LoVo (cell line): ENCODE measurements at places on chromosomes 5 and 9.

- no peak for DNase-seq
Observed at GRCh38 chr9:119218293-119218692, 150.9 kb downstream of the BRINP1 start.

DNA sequence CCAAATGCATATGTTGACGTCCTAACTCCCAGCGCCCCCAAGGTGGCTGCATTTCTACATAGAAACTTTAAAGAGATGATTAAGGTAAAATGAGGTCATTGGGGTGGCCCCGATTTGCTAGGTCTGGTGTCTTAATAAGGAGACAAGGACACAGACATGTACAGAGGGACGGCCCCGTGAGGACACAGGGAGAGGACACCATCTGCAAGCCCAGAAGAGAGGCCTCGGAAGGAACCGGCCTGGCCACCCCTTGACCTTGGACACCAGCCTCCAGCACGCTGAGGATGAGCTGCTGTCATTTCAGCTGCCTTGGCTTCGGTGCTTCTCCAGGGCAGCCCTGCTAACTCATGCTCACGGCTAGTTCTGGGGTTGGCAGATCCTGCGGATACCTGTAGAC, 73.2 kb downstream of the MRPL36 start:
- DNase-seq = no peak

DNA sequence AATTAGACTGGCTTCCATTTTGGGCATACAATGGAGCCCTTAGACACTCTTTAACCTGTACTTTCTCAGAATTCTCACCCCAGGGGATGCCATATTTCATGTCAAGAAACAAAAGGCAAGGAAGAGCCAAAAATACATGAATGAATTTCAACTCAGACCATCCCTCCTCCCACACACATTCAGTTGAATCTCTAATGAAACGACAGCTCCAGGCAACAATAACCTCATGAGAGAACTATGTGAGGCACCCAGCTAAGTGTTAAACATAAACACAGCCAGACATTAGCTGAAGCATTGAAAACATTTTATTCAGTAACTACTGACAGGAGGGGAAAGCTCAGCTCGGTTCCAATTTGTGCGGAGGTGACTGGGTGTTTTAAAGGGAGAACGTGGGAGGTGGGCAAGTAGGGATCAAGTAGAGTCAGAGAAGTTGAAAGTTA, 1359.1 kb upstream of the CDH9 start:
- DNase-seq = no peak

DNA sequence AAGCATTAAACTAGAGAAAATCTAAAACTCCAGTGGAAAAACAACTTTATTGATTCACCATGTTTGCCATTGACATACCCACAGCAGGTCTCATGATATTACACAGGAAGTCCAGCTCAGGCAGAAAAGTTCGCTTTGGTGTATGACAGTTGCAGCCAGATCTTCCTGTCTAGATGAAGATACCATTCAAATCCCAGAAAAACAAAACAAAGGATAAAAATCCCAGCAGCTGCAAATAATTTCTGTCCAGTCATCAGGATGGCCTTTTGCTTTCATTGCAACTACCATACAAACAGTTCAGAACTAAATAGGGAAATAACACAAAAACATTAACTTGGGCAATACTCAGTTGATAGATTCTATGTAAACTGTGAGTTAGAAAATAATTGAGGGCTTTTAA, 136.0 kb upstream of the NREP start:
- no peak for DNase-seq

DNA sequence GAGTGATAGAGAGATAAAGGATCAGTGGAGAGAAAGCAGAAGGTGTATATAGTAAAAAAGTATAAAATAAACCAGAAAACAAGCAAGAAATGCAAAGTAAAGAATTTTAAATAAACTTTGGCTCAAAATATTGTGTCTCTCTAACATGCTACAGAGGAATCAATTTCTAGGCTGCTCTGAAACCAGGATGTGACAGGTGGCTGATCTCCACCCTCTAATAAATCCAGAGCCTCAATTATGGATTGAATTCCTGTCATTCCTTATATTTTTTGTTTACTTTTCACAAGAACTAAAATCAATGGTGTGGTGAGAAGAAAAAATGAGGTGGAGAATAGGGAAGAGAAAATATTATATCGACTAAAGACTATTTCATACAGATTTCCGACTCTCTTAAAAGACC, 965.1 kb upstream of the SEMA6A start:
- no peak for DNase-seq

DNA sequence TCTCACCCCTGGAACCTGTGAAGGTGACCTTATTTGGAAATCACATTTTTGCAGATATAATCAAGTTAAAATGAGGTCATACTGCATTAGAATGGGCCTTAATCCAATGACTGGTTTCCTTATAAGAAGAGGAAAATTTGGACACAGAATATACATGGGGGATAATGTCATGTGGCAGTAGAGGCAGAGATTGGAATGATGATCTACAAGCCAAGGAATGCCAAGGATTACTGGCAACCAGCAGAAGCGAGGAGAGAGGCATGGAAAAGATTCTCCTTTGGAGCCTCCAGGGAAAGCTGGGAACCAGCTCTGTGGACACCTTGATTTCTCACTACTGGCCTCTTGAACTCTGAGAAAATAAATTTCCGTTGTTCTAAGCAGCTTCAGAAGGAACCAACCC, 20.2 kb upstream of the CEP78 start:
- DNase-seq = no peak

DNA sequence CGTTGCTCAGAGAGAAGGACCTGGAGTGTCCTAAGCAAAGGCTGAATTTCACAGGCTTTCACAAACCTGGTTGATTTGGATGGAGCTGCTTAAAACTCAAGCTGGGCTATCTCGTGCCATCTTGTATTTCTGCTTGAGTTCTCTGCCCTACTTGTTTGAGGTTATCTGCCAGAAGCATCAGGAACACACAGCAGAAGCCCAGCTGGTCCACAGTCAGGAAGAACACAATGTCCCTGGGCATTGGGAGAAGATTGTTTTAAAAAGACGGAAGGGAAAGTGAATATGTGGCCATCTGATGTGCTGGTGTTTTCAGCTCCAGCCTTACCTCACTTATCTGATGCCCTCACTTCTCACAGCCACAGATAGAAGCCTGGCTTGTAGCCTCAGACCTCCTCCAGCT, 32.9 kb upstream of the SLC36A1 start:
- no peak for DNase-seq

- DNase-seq = no peak
Observed at GRCh38 chr9:18362166-18362565, 111.8 kb upstream of the ADAMTSL1 start.

DNA sequence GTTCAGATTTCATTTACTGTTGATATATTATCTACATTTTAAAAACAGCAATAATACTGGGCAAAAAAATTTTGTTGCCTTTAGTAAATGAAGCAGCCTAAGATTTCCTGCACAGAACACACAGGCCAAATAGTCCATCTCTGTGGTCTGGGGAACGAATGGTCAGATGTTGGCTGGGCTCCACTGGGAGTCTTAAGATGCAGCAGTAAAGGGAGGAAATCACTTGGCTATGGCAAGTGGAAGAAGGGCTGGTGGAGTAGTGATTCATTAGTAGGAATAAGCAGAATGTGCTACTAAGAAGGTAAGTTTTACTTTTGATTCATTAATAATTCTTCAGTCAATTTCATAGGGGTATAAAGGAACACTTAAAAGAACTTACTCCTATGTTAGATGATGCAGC, 91.1 kb upstream of the ARRDC3 start:
- DNase-seq = no peak
